ENCODE measurements at places on chromosomes 7 and 10.

GRCh38 chr10:70620020-70620289 is 17.4 kb upstream of the PRF1 start:
- no peak for DNase-seq

GRCh38 chr7:140003913-140004382 is 58.8 kb downstream of the PARP12 start:
- DNase-seq = peak; percentile 21

- no peak for DNase-seq
These were observed 151.9 kb upstream of the ITGB1 start for GRCh38 chr10:33109788-33110469.

DNA sequence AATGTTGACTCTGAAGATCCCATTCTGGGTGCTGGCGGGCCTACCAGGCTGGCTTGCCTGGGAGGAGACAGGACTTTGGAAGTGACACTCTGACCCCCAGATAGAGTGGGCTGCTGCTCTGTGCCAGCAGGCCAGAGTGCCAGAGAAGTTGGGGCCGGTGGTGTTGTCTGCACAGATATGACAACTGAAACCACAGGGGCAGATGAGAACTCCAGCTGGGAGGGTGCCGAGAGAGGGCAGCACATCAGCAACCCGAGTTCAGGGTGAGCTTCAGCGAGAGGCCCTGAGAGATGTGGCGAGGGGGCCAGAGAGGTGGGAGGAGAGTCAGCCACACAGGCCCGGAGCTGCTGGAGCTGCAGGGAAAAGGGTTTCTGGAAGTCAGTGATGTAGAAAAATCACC is 193.2 kb upstream of the MGMT start:
- no peak for DNase-seq

- DNase-seq = no peak
These were observed 25.4 kb downstream of the CELF2 start for GRCh38 chr10:11043039-11043438.

- DNase-seq = no peak
These were observed 253.5 kb downstream of the MALRD1 start for GRCh38 chr10:19302117-19302516.

DNA sequence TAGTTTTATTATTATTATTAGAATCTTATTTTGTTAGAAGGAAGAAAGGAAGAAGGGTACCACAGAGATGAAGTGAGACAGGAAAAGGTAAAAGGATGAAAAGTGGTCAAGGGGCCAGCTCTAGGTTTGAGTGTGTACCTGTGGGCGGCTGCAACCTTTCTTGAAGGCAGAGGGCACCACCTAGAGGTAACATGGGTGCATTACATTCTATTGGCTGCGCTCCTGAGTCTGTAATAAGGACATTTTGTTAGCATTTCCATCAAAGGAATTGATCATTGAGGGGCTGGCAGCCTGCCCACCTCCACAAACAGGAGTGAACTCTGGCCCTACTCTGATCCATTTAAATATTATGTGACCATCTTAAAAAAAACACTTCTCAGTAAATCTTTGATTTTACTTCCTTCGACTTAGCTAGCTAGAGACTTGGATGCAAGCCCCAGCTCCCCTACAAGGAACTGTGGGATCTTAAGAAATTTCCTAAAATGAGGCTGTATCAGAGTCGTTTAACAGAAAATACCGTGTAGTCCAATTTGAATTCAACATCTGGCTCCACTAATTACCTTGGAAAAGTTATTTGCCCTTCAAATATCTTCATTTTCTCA is 610.4 kb downstream of the IPMK start:
- DNase-seq = no peak

Measured in CD14-positive monocyte (primary cell).